ENCODE measurements at places on chromosomes 11 and 22.

- DNase-seq = peak; percentile 25
Measured at GRCh38 chr11:118658429-118659313, 20.8 kb downstream of the TREH start.

- DNase-seq = peak; percentile 36
Measured at GRCh38 chr11:6404342-6405051, 14.2 kb downstream of the SMPD1 start.

DNA sequence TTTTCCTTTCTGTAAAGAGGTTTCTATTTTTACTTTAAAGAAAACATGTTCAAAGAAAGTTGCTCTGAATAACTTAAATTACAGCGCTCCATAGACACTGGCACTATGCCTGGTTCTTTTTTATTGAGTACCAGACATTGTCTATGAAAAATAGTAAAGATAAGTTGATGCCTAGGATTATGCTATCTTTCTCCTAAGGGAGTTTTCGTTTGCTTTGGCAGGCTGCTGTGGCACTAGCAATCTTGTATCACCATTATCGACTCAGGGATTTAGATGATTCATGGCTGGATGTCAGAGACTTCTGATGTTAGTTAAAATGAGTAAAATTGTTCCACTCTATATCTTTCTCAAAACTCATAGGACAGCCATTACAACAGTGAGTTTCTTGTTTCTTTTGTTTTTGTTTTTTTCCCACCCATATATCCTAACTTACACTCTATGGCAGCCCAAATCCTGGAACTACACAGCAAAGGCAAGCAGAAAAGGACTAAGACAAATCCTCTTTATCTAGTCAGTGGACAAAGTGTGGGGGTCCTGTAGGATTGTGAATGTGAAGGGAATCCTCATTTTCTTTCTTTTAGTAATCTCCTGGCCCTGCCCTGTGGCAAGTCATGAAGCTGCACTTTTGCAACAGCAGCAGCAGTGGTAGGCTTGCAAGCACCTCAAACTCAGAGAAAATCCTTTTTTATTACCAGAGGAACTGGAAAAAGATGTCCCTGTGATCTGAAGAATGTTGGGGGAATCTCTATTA lies 20.7 kb downstream of the SLN start:
- DNase-seq = no peak

DNA sequence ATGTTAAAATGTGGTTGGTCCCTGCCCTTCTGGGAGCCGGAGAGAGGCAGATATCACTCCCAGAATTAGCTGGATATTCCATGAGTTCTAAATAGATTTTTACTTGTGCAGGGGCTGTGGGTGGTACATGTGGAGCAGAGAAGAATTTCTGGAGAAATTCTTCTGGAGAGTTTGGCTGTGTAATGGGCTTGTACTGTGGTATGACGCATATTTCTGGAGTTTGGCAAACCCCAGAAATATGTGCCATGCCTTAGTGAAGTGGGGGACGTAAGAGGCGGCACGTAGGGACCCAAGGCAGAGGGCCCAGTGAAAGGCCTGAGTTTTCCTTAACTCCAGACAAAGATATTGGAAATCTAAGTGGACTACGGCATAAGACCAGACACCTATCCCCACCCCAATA lies 51.3 kb upstream of the TBCEL start:
- DNase-seq = no peak

GRCh38 chr11:111882202-111882601 lies 2.9 kb downstream of the CFAP68 start:
- DNase-seq = no peak

- no peak for DNase-seq
Measured at GRCh38 chr11:117915672-117916235, 13.4 kb downstream of the TMPRSS13 start.

GRCh38 chr11:104614961-104615360 lies 283.3 kb downstream of the CASP12 start:
- no peak for DNase-seq

DNA sequence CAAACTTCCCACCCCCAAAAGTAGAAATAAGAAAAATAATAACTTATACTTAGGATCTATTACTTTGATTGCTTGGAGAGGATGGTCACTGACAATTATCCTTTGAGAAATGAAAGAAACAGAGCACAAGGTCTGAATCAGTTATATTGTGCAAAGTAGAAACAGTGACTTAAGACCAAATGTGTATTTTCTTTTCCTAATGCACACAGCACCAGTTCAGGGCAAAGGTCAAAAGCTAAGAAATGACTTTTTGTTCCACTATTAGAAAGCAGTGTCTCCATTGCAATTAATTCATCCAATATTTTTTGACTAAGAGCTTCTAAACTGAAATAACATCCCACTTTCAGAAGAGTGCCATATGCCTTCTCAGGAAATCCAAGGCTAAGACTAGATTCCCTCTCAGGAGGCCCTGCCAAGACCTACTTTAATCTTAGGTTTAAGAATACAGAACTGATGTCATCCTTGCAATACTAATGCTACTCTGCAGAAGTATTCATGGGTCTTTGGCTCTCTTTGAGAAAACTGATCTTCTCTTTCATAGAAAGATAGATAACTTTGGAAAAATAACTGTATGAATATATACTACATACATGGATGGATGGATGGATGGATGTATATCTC lies 147.0 kb downstream of the APOL5 start:
- no peak for DNase-seq

GRCh38 chr11:62544581-62545436 lies 1.8 kb downstream of the AHNAK start:
- peak; percentile 39 for DNase-seq

- DNase-seq = no peak
Measured at GRCh38 chr11:47327025-47327424, 25.5 kb downstream of the MYBPC3 start.

DNA sequence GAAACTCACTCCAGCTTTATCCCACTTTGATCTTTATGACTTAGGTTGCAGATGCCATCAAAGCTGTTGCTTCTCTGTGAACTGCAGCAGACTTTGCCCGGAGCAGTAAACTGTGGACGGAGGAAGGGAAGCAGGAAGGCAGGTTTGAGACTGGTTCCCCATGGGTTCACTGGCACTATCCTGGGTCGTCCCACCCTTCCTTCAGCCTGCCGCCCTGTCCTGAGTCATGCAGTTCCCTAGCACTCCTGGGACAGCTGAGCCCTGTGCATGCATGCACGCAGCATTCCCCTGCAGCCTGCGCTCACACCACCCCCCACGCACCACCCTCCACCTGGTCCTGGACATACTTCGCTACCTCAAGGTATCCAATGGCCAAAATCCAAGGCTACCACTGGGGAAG lies 23.5 kb upstream of the P2RY2 start:
- DNase-seq = no peak

DNA sequence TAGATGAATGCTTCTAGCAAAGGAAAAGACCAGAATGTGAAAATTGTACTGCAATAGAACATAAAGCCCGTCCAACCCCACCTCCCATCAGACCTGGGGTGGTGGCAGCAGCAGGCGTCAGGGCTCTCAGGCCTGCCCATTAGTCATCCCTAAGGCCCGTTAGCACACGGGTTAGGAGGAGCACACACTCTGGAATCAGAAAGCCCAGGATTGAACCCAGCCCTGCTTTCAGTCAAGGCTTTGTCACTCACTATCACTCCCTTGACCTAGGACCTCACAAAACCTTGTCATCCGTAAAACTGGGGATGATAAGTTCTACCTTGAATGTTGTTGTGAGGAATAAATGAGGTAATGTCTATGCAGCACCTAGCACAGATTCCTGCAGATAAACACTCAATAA lies 26.9 kb downstream of the MICAL3 start:
- DNase-seq = no peak

DNA sequence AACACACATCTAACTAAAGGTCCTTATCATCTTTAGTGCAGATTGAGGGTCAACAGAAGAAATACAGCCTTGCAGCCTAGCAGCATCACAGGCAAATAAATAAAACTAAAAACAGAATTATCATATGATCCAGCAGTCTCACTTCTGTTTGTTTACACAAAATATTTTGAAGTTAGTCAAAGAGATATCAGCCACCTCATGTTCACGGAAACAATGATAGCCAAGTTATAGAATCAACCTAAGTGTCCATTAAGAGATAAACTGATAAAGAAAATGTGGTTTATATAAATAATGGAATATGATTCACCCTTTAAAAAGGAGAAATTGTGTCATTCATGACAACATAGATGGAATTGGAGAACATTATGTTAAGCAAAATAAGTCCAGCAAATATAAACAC lies 738.1 kb upstream of the CCDC90B start:
- DNase-seq = no peak

GRCh38 chr11:110896358-110896757 lies 184.1 kb upstream of the ARHGAP20 start:
- DNase-seq = no peak

Measured in activated CD4-positive, alpha-beta T cell treated with anti-CD3 and anti-CD28 coated beads for 48 hours (primary cell).